AG08396 (cell line): ENCODE measurements at places on chromosomes 11 and 22.

- DNase-seq: no peak
These were observed 3.5 kb downstream of the PGGHG start for GRCh38 chr11:292211-293121.

- no peak for DNase-seq
These were observed 721.2 kb downstream of the ETS1 start for GRCh38 chr11:127866109-127866508.

GRCh38 chr11:92803391-92803790, 166.1 kb upstream of the MTNR1B start:
- DNase-seq: no peak

- no peak for DNase-seq
These were observed 42.5 kb downstream of the SOX6 start for GRCh38 chr11:16313846-16314245.

DNA sequence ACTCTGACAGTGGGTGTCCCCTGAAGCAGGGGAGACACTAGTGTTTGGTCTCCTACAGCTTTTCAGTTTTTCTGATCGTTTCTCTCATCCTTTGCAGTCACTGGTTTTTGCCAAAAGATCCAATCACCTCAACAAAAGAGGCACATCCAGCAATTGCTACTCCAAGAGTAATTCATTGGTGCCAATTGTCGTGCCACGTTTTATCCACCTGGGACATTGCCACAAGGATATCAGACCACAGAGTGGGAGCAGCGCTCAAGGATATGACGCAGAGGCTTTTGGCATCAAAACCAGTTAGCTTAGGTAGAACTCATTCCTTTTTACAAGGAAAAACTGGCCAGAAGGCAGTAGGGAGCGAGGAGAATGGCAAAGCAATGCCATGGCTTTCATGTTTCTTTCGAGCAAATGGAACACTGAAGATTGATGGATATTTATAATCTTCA, 40.9 kb upstream of the BLID start:
- peak; percentile 30 for DNase-seq

DNA sequence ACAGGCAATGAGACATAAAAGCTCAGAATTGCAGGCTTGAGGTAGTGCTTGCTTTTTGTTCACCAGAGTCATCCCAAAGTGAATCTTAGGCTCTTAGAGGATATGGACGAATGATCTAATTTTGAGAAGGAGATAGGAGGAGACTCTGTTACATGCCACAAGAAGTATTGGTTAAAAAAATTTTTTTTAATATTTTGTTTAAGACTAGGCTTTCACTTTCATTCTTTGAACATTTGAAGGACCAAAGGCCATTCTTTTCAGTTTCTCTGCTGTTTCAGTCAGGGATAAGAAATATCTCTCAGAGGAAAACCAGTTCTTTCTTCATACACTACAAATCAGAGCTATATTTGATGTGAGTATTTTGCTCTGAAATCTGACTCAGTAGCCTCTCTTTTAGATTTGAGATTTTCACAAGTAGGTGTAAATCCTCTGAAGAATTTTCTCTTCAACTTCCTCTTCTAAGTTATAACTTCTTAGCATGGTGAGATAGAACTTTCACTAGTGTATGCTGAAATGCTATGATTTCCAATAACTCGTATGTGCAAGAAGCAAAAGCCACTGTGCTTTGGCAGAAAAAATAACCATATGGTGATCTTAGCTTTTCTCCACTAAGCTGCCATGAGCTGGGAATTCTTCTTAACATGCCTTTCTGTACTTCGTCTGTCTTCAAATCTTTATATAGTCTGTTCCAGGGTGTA, 24.1 kb upstream of the FAM181B start:
- DNase-seq: no peak

- no peak for DNase-seq
These were observed 4749.6 kb upstream of the OR11H1 start for GRCh38 chr22:10778296-10778814.

DNA sequence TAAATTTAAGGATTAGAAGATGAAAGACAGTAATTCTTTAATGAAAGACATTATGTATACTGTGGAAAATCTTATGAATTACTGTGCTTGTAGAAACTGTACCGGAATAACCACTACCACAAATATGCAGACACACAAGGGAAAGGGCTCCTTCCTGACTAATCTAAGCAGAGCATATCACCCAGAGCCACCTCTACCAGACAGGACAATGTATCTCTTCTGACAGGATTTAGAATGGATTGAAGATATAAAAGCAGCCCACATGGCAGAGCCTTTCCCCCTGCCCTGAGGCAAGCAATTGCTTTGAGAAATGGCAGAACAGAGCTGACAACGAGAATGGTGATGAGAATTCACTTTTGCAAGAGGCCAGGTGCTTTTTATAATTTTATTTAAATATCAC, 144.1 kb downstream of the NOX4 start:
- no peak for DNase-seq

- DNase-seq: no peak
These were observed 88.5 kb upstream of the ANO3 start for GRCh38 chr11:26243426-26243825.

DNA sequence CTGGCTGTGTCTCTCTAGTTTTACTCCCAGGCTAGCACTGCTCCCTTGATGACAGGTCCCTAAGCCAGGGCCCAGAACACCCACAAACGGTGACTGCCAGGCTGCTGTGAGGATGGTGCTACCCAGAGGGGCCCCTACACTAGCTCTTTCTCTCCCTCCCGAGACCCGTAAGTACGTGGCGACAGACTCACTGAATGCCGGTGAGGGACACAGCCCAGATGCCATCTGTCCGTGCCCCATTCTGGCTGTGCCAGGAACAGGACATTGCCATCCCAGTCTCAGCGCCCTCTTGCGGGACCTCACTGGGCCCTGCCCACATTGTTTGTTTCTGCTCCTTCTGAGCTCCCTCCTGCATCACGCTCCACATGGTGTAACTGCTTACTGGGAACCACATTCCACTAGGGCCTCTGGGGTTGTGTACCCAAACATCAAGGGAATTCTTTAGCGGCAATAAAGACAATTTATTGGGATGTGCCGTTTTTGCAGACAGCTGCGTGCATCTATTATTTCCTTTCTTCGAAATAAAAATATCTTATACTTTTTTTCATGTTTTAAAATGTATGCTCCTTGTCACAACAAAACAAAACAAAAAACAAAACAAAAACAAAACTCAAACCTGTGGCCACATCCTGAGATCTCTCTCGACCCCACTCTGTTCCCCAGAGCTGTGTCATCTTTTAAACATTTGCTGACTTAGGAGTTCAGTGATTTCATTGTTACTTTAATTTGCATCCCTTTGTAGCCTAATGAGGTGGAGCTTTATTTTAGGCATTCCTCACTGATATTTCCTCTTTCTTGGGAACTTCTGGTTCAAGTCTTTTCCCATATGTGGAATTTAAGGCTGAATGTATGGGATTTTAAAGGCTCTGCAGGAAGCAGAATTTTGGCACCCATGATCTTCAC, 4.4 kb upstream of the TPCN2 start:
- DNase-seq: peak; percentile 83

GRCh38 chr11:43418197-43418596, 59.5 kb downstream of the TTC17 start:
- DNase-seq: no peak

GRCh38 chr11:22624742-22625447, 728 bp downstream of the FANCF start:
- DNase-seq: peak; percentile 30

GRCh38 chr22:28889478-28890024, 6.2 kb downstream of the ZNRF3 start:
- no peak for DNase-seq

DNA sequence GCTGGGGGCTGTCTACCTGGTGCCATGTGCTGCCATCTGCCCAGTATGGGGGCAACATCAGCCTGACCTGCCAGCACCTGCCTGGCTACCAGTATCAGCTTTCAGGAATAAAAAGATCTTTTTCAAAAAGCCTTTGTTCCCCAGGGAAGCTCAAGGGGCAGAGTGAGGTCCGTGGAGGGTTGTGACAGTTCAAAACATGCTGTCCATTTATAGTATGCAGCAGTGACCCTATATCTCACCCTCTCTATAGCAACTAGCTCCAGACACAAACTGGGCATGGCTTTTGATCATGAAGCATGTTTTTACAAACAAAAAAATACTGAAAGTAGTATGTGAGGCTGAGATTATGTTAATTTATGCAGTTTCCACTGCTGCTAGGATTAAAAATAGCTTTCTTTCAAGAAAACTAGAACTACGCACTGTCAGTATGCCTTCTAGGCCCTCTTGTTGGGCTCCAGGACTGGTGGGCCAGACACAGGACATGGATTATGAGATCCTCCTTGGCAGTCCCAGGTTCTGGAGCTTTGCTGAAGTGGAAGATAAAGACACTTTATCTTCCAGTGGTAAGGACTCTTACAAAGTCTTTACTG, 23.4 kb downstream of the NAV2 start:
- DNase-seq: no peak

GRCh38 chr22:34072585-34072984, 152.3 kb upstream of the LARGE1 start:
- no peak for DNase-seq

DNA sequence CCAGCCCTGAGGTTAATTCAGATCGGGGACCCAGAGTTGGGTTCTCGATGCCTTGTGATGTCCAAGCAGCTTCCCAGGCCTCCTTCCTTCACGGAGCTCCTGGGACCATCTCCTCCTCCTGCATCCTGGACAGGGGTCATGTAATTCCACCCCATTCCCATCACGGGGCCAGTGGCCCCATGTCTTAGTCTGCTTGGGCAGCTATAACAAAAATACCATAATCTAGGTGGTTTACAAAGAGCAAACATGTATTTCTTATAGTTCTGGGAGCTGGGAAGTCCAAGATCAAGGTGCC, 41.7 kb upstream of the PRDM11 start:
- no peak for DNase-seq

GRCh38 chr11:5345831-5346230, 2.5 kb upstream of the OR51B5 start:
- no peak for DNase-seq

GRCh38 chr11:13108416-13108815, 99.3 kb downstream of the RASSF10 start:
- DNase-seq: no peak

DNA sequence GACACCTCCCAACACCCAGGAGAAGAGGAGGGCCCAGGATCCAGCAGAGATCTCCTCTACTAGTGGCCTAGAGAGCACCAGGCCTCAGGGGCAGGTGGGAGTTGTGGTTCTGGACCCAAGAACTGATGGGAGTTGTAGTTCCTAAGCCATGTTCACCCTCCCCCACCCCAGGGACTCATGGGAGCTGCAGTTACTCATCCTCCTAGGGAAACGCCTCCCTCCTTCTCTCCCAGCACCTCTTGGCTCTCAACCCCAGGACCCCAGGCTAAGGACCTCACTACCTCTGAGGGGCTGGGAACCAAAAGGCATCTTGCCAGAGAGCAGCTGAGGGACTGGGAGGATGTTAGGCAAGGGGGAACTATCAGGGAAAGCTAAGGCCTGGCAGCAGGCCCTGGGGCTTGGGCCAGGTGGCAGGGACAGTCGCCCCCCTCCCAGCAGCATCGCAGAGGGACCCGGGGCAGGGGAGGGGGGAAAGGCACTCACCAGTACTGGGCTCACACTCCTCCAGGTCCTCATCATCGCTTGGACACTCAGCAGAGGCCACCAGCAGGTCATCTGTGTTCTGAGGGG, 28.9 kb downstream of the SLC22A12 start:
- peak; percentile 51 for DNase-seq

GRCh38 chr11:61543606-61544306, 35.2 kb downstream of the LRRC10B start:
- DNase-seq: peak; percentile 87

DNA sequence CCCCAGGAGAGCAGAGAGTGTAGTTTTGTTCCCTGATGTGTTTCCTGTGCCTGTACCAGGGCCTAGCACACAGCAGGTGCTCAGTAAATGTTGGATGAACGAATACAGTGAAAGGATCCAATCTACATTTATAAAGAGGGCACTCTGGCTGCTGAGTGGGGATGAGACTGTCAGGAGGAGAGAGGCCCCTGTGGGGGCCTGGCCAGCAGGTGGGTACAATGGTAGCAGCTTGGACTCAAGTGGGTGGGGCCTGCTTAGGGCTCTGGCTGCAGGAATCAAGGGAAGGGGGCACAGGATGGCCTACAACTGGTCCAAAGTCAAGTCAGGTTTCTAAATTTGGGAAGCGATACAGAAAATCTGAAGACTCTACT, 156.6 kb upstream of the GRK3 start:
- no peak for DNase-seq

DNA sequence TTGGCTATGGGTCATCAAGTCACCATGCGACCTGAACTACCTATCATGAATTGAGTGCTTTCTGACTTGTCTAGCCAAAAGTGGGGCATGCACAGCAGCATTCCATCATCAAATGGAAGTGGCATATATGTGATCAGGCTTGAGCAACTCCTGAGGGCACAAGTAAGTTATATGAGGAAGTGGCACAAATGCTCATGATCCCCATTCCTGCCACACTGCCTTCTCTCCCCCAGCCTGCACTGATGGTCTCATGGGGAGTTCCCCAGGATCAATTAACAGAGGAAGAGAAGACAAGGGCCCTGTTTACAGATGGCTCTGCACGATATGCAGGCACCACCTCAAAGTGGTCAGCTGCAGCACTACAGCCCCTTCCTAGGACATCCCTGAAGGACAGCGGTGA, 21.8 kb downstream of the MS4A4E start:
- DNase-seq: no peak

DNA sequence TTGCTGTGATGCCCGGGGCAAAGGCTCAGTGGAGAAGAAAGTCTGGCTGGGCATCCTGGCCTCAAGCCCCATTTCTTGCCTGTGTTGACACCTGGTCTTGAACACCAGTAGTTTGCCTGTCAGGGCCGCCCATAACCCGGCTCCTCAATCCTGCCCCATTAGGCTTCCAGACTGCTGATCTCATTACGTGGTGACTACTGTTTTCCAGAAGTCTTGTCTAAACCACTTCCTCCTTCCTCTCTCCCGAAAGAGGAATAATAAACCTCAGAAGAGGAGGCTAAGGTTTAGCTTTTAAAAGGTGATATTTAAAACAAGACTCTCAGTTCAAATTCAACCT, 97.7 kb downstream of the CD44 start:
- no peak for DNase-seq

- no peak for DNase-seq
These were observed 20.0 kb upstream of the LMO1 start for GRCh38 chr11:8283465-8284230.

DNA sequence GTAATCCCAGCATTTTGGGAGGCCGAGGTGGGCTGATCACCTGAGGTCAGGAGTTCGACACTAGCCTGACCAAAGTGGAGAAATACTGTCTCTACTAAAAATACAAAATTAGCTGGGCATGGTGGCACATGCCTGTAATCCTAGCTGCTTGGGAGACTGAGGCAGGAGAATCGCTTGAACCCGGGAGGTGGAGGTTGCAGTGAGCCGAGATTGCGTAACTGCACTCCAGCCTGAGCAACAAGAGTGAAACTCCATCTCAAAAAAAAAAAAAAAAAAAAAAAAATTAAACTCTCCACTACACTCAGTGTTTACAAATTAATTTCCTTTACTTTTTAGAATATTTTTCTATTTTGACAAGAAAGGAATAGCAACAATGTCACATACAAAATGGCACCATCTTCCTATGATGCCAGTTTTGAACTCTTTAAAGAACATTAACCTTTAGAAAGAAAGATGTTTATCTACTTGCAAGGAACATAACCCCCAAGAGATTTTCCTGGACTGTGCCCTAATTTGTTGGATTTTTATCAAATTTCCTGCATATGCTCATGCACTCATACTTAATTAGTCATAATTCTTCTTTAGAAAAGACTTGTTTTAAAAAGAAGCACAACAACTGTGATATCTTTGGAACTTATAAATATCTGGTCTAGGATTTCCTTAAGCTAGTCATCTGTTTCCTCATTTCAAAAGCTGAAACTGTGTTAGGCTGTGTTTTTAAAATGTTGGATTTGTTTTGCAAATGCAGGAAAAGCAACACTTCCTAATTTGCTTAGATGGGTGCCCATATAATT, 22.6 kb upstream of the HIPK3 start:
- peak; percentile 16 for DNase-seq
